ENCODE measurements at places on chromosomes 7 and 10.
A peak's percentile ranks its signal among the peaks of the same experiment; 100 is the strongest.

DNA sequence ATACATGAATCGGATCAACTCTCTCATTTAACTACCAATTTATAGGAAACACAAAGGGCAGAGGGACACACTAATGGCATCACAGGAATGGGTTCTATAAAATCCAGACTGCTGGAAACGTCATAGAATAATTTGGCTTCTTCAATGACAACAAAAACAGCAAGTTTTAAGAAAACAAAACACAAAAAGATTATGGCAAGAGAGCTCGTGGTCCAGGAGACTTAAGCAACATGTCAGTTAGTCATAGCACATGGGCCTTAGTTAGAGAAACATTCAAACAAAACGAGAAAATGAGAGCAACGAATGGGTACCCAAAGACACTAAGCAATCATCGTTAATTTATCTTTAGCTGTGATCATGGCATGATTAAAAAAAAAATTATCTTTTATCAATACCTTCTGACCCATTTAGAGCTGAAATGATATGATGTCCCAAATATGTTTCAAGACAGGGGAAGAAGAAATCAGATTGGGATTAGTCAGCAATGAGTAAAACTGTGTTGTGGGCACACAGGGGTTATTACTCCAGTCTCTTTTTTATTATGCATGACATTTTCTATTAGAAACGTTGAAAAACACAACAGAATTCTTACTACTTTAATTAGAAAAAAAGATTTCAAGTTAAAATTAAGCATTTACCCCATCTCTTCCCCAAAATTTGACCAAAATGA, 28.3 kb downstream of the NCAPG2 start:
- DNase-seq, result no peak

DNA sequence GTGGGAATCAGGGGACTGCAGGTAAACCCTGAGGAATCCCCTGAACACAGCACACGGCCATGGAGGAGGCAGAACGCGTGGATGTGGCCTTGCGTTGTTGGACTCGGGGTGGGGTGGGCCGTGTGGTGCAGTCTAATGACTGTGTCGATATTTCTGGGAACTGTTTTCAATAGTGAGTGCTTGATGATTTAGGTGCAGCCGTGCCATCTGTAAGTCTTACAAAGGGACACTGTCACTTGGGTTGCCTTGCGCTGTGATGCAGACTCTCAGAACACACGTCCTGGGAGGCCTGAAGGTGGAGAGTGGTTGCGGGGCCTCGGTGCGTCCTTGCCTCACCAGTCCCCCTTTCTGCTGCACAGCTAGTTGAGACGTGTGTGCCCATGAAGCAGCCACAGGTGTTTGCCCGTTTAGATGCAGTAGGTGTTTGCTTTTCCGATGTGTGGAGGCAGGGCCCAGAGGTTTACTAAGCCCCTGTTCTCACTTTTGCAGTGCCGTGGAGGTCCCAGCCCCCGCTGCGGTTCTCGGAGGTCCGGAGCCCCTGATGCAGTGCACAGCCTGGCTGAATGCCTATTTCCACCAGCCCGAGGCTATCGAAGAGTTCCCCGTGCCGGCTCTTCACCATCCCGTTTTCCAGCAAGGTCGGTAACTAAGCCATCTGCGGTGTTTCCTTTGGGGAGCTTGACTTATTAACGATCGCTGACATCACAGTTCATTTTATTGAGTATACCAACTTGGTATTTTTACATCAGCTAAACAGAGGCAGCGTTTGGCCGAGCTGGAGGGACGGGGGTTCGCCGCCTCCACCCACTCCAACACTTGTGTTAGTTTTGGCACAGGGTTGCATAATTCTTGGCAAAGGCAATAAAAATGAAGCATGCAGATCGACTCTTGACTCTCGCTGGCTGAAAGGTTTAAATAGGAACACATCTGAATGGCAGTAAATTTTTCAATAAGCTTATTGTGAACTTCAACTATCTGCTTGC, 240.7 kb downstream of the MGMT start:
- DNase-seq, result no peak

GRCh38 chr10:113000876-113001598, 51.0 kb downstream of the TCF7L2 start:
- peak; percentile 87 for DNase-seq

DNA sequence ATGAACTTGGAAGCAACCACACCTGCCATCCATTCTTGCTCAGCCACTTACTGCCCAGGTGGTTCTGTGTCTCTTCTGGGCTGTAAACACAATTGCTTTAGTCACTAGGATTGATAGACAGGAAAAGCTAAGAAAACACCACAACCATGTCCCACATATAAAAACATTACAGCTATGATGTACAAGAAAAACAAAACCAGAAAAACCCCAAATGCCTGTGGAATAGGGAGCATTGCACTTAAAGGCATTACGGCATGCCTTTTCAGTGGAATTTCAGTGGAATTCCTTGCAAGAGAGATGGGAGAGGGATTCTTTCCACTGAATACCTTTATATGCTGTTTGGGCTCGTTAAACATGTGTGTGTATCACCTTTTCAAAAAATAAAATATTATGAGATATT, 44.2 kb upstream of the GPR26 start:
- no peak for DNase-seq

GRCh38 chr10:116769791-116770190, 27.4 kb upstream of the HSPA12A start:
- no peak for DNase-seq

- DNase-seq, result no peak
Observed at GRCh38 chr10:15740261-15740660, 20.5 kb upstream of the ITGA8 start.

- no peak for DNase-seq
Observed at GRCh38 chr10:93461109-93461806, 20.9 kb downstream of the MYOF start.

GRCh38 chr10:92914478-92915325, 66.4 kb downstream of the EXOC6 start:
- DNase-seq, result peak; percentile 68

DNA sequence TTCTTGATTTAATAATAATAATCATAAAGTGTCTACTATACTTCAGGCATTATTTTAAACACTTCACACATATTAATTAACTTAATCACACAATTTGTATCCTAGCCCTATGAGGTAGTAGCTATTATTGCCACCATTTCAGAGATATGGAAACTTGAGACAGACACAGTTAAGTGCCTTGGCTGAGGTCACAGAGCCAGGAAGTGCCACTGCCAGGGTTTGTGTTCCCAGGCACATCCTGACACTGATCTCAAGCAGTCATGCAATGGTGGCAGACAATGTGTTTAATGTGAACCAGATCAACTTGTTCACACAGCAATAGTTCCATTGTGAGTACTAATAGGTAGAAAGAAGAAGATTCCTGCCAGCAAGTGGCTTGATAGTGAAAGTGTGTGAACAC, 666.0 kb downstream of the SUGCT start:
- no peak for DNase-seq

DNA sequence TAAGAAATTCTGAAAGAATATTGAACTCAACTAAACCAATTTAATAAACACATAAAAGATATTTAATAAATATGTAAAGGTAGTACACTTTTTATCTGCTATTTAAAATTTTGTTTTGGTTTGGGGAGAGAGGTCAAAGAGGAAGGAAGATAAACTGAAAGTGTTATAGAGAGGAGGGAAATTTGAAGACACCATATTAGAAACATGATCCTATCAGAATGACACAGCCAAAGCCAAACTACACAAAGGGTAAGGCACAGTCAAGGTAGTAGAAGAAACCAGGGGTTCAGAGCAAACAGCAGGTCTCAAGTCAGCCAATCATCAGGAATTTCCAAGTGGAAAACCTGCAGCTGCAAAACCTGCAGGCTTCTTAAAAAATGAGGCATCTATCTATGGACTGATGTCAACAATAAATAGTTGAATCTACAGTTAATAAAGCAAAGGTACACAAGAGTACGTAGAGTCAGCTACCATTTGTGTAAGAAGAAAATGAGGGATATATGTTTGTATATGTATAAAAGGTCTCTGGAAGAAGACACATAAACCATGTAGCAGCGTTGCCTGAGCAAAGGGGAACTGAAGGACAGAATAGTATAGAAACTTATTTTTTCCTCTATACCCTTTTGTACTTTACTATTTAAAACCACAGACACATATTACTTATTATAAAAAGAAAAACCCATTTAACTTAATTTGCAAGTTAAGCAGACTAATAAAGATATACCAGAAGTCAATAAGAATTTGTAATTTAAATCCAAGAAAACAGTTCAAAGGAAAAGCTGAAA, 10.0 kb downstream of the ZNF800 start:
- no peak for DNase-seq

DNA sequence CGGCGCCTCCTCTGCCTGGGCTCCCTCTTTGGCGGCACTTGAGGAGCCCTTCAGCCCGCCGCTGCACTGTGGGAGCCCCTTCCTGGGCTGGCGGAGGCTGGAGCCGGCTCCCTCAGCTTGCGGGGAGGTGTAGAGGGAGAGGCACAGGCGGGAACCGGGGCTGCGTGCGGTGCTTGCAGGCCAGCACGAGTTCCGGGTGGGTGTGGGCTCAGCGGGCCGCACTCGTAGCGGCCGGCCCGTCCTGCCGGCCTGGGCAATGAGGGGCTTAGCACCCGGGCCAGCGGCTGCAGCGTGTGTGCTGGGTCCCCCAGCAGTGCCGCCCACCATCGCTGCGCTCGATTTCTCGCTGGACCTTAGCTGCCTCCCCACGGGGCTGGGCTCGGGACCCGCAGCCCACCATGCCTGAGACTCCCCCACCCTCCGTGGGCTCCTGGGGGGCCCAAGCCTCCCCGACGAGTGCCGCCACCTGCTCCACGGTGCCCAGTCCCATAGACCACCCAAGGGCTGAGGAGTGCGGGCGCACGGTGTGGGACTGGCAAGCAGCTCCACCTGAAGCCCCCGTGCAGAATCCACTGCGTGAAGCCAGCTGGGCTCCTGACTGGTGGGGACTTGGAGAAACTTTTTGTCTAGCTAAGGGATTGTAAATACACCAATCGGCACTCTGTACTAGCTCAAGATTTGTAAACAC, 73.8 kb upstream of the KMT2E start:
- DNase-seq, result no peak

DNA sequence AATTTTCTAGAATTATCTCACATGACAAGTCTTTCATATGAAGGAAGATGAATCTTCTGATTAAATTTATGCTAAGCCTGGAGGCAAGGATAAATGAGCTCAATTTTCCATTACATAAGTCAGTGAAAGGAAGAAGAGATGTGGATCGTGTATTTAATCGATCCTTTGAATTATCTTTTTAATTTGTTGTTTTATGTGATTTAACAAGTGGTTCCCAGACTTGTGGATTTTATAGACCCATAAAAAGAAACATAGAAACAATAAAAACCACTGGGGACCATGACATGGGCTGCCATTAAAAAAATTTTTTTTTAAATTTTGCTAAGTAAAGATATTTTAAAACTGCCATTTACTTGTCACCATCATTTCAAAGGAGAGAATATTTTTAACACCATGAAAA, 45.0 kb downstream of the SLK start:
- DNase-seq, result no peak

DNA sequence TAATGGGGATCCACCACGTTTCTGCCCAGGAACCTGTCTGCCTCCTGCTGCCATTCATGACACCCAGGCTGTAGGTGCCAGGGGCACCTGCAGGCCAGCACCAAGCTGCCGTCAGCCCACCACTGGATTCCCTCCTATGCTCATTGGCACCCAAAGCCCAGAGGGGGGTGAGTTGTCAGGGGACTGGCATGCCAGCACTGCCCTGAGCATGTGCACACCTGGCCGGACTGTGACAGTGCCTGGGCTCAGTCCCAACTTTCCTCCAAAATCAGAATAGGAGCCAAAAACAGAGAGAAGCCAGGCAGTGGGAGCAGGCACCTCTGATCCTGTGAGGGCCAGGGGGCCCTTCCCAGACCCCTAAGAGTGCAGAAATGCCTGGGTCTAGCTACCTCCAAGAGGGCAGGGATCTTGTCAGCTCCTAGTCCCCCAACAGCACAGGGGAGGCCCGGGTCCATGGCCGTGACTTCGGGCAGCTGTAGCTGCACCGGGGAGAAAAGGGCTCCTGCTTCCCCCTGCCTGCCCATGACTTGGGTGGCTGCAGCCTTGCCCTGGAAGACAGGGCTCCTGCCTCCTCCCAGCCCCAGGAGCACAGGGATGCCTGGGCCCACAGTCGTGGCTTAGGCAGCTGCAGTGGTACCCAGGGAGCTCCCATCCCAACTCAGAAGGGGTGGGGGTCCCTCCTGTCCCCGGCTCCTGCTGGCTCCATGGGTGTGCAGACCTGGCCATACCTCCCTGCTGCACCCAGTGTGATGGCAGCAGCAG, 249.8 kb upstream of the DKK1 start:
- DNase-seq, result no peak

GRCh38 chr10:48498940-48499510, 105.8 kb downstream of the ARHGAP22 start:
- peak; percentile 23 for DNase-seq

GRCh38 chr10:67098461-67098860, 172.6 kb downstream of the LRRTM3 start:
- DNase-seq, result no peak

GRCh38 chr10:73263693-73264347, 11.4 kb upstream of the MRPS16 start:
- DNase-seq, result no peak

DNA sequence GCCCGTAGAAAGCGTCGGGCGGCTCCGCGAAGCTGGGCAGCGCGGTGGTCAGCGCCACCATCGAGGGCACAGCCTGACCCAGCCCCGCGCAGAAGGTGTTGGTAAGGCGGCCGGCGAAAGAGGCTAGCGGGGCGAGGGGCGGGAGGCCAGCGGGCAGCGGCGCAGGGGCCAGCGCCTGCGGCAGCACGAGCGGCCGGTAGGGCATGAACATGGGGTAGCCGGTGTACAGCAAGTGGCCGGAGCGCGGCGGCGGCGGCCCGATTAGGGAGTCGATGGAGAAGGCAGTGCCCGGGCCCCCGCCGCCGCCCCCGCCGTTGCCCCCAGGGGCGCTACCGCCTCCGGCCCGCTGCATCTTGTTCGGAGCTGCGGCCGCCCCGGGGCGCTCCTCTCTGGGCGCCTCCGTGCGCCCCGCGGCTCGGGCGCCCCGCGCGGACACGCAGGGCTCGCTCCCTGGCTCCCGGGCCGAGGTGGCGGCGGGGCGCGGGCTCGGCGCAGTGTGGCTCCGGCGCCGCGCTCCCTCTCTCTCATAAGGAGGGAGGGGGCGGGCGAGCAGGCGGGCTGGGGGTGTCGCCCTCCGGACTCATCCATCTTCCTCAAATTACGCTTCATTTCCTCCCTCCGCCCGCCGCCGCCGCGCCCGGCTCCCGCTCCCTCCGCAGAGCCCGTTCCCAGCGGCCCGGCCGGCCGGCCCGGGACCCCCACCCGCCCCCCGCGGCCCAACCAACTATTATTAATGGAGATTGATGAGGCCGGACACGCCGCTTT, at the start of gene GBX1:
GBX1 (minus strand) TSS at position 498 of the 765 bp plus-strand sequence; CDS start at position 352, 146 bp downstream.
- DNase-seq, result peak; percentile 65

All from islet precursor cell (in vitro differentiated cells).